Stimulated activated CD4-positive, alpha-beta T cell treated with anti-CD3 and anti-CD28 coated beads, TNF-alpha, amount 100 ng/mL, for 48 hours (primary cell): ENCODE measurements at places on chromosomes 11 and 22.
A peak's percentile ranks its signal among the peaks of the same experiment; 100 is the strongest.

GRCh38 chr11:25655636-25656035 lies 676.3 kb upstream of the ANO3 start:
- DNase-seq = no peak

GRCh38 chr11:59818572-59818971 lies 8.0 kb upstream of the MRPL16 start:
- no peak for DNase-seq

- no peak for DNase-seq
These were observed 33.5 kb downstream of the POU2F3 start for GRCh38 chr11:120273432-120273831.

DNA sequence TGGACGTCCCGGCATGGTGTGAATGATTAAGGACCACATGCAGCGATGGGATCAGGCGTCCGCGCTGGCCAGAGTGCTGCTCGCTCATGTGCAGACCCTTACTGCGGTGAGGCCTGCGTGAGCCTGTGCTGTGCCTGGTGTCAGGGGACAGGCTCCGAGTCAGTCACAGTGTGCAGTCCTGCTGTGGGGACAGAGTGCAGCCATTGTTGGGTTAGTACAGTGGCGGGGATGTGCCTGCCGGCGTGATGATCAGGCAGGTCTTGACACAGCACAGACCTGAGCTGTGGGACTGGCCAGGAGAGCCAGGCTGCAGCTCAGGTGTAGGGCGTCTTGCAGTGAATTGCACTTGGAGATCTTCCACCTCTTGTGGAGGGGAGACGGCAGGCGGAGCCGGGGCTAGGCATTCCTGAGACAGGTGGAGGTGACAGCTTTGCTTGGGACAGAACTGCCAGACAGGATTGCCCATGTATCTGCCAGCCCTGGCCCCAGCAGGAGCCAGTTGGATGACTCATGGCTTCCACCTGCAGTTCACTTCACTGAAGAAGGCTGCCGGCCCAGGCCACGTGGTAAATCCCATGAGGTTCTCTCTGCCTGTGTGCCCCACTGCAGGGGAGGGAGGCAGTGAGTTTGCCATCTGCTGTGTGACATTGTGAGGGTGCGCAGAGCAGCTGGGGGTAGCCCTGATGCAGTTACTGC lies 17.3 kb downstream of the TRMU start:
- DNase-seq = no peak

- DNase-seq = no peak
These were observed 79.2 kb downstream of the OSBP2 start for GRCh38 chr22:30773919-30774318.

GRCh38 chr22:36577019-36577418 lies 48.1 kb upstream of the EIF3D start:
- DNase-seq = no peak

DNA sequence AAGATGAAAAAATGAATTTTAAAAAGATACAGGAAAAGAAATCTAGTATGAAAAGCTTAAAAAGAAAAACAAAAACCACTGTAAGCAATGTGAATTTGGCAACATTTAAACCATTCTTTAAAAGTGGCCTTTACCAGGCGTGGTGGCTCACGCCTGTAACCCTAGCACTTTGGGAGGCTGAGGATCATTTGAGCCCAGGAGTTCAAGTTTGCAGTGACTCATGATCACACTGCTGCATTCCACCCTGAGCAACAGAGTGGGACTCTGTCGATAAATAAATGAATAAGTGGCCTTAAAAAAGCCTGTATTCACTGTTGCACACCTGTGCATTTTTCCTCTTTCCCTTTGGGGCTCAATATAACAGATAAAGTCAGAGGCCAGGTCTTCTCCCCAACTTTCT lies 69.2 kb downstream of the RAB30 start:
- DNase-seq = no peak

- peak; percentile 38 for DNase-seq
These were observed 30.1 kb downstream of the NAV2 start for GRCh38 chr11:19742588-19743292.

DNA sequence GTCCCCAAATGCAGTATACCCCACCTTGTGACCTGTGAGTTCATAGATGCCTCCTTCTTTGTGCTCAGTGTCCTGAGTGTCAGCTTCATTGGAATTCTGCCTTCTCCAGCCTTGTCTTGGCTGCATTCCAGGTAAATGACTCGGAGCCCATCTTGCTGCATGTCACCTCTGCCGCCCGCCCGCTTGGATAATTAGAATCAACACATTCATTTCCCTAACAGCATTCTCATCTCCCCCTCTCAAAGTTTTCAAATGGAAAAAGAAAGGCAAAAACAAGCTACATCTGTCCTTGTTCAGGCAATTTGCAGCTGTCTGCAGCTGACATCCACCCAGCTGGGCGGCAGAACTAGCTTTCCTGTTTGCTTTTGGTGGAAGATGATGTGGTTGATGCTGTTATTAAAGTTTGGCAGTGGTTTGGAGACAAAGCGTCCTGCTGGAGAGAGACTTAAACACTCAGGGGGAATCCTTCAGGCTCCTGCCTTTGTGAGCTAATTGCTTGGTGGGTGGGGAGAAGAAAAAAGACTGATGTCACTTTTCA lies 198.8 kb upstream of the SEZ6L start:
- DNase-seq = no peak

GRCh38 chr22:49735901-49736421 lies 91.7 kb downstream of the BRD1 start:
- DNase-seq = no peak

- DNase-seq = no peak
These were observed 8.5 kb downstream of the ACAD8 start for GRCh38 chr11:134261626-134262488.

DNA sequence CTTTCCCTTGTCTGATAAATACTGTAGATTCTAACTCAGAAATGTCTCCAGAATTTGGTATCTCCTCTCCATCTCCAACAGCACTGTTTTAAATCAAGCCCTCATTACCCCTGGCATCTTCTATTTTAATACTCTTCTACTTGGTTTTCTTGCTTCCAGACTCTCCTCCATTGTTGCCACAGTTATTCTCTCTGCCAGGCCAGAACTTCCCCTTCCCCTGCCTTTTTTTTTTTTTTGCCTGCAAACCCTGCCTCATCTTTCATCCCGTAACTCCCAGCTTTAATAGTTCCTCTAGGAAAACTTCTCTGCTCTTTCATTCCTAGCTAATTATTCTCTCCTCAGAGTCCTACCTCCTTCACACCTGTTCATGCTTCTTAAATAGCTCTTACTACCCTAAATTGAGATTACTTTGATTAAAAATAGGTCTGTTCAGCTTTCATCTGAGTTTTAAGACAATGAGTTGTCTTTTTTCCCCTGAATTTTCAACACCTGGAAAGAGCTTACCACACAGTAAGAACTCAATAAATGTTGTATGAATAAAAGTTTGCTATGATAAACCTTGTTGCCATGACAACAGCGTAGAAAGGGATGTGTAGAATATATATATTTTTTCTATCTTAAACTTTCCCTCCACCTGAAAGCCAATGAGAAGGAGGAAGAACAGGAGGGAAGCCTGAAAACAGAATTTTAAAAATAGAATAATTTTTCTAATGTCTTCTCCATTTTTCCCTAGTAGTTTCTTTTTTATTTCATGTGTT lies 3.6 kb downstream of the IL18 start:
- no peak for DNase-seq

DNA sequence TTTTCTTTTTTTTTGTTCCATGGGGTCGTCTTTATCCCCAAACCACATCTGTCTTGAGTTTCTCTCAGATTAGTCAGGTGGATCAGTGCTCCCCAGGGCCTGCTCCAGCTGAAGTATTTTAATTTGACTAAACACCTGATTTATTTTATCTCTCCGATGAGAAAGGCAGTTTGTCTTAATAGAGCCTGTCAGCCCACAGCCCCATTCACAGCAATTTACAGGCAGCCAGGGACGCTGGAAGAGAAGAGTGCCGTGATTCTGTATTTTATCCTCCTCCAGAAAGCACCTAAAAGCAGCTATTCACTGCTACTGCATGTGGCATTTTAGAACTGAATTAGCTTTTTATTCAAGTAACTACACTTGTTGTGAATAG lies 164.5 kb downstream of the SOX6 start:
- DNase-seq = no peak
